Skeletal muscle cell (primary cell): ENCODE measurements at places on chromosomes 2 and 18.

GRCh38 chr2:22110244-22110651 lies 986.5 kb downstream of the TDRD15 start:
- DNase-seq, result no peak

DNA sequence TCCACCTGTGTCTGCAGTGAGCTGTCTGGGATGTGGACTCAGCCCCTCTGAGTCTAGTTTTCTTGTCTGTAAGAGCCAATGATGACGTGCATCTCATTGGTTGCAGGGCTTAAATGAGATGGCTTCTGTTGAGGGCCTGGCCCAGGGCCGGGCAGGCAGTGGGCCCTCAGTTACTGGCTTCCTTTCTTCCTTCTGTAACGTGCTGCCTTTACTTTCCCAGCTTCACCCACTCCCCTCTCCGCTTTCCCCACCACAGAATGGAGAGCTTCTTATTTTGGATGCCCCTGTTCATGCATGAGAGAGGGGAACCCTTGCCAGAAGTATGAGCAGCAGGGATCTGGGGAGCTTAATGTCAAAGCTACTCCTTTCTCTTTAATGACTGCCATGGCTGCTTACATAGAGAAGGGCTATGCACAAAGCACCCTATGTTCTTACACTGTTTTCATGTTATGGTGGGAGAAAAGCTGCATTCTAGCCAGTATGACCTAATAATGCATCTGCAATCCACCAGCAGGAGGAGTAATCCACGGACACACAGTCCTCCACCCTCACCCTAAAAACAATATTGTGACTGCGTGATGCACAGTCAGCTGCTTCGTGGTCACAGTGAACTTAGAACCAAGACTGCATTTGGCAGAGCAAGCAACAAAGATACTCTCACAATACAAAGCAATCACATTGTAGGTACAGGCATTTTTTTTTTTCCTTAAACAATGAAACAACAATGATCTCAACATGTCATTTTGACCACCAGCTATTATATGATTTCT lies 37.2 kb downstream of the CREG2 start:
- DNase-seq, result peak; percentile 45

- no peak for DNase-seq
Measured at GRCh38 chr18:36391426-36392145, 94.1 kb downstream of the FHOD3 start.

DNA sequence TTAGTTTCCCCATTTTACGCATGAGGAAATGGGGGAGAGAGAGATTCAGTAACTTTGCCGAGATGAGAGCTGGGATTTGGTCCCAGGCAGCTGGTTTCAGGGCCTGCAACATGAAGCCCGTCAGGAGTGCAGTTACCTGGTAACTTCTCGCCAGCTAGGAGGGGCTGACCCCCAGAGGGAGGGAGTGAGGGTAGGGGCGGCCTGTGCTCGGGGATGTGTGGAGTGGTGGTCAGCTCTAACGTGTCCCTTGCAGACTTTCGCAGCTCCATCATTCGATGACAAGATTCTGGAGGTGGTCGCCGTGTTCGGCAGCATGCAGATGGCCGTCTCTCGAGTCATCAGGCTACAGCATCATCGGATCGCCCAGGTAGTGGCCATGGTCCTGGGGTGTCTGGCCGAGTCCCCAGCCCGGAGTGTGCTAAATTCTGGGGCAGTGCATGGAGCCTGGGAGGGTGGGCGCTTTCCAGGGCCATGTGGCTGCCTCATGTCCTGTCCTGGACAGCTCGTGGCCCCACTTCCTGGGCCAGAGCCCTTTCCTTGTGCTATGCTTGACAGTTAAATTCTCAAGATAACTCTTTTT lies 103.8 kb downstream of the DGKD start:
- no peak for DNase-seq

- DNase-seq, result no peak
Measured at GRCh38 chr2:26562811-26563645, 78.1 kb downstream of the CIB4 start.

DNA sequence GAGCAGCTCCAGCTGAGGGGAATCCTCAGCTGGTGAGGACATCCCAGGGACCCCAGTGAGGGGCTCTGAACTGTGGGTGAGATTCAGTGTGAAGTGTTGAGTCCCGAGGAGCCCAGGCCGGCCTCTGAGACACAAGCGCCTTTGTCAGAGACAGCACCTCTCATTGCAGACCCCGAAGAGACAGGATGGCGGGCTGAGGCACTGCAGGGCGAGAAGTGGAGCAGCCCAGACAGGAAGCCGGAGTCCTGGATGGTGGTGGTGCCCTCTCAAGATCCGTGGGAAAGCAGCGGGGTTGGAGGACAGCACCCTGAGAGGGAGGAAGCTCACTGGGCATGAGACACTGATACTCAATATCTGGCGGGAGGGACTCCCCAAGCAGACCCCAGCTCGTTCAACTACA lies 49.1 kb upstream of the ID2 start:
- DNase-seq, result no peak

- peak; percentile 45 for DNase-seq
Measured at GRCh38 chr18:5456577-5457461, 87.0 kb downstream of the EPB41L3 start.

- DNase-seq, result no peak
Measured at GRCh38 chr2:147873859-147874483, 29.1 kb downstream of the ACVR2A start.

- no peak for DNase-seq
Measured at GRCh38 chr18:59228351-59228750, 8.4 kb downstream of the GRP start.

GRCh38 chr2:47946593-47946992 lies 40.3 kb upstream of the FBXO11 start:
- no peak for DNase-seq

GRCh38 chr18:65567372-65567771 lies 183.4 kb upstream of the CDH7 start:
- DNase-seq, result no peak

DNA sequence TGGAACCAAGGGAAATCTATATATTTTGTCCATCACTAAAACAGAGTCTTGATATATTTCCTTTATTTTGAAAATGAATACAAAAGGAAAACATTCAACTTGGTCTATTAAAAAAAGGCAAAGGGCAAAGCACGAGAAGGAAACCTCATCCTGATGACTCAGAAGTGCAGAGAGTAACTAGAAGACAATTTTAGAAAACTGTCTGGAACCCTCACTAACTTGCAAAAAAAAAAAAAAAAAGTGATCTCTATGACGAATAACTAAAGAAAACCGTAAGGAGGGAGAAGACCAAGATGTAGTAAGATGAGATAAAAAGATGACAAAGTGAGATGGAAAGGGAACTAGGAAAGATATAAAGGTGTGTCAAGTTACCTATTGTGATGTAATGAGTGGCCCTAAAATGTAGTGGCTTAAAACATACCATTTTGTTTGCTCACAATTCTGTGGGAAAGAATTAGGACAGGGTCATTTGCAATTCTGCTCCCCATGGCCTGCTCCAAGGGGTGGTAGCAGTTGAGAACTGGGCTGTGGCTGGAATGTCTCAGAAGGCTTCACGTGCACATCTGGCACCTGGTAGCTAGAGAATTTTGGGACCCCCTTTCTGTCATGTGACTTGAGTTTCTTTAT lies 303.0 kb downstream of the DYSF start:
- DNase-seq, result no peak

GRCh38 chr18:13930964-13931363 lies 15.6 kb upstream of the MC2R start:
- DNase-seq, result no peak

GRCh38 chr2:47323822-47324171 lies 79.2 kb upstream of the MSH2 start:
- no peak for DNase-seq
